NCI-H82 (cell line): ENCODE measurements at places on chromosomes 1 and 21.

DNA sequence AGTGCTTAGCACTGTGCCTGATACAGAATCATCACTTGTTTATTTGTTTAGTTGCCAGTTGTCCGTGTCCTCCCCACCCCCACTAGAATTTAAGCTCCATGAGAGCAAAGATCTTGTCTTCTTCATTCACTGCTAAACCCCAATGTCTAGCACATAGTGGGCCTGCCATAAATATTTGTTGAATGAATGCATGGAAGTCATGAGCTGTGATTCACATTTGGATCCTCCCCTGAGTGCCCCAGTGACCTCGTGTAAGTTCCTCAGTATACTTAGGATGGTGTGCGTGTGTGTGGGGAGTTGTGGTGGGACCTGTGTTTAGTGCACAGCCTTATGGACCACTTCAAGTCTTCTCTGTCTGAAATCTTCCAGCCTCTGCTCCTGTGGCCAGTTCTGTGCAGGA is 23.1 kb downstream of the IER5 start:
- DNase-seq, result no peak

GRCh38 chr1:46687093-46687659 is 15.5 kb downstream of the TEX38 start:
- DNase-seq, result no peak

DNA sequence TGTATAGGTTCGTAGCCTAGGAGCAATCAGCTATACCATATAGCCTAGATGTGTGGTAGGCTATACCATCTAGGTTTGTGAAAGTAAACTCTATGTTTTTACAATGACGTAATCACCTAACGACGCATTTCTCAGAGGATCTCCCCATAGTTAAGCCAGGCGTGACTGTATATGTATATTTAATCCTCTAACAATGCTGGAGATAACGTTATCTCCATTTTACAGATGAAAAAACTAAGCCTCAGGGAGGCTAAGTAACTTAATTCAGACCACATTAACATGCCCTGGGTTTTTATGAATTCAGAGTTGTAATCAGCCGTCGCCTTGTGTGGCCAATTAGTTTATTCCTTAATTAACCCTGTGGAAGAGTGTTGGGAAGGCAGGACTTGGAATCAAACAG is 107.7 kb upstream of the PLXNA2 start:
- DNase-seq, result no peak

GRCh38 chr1:170663404-170664092 is 383 bp upstream of the PRRX1 start:
- DNase-seq, result peak; percentile 47

- no peak for DNase-seq
These were observed 5.9 kb upstream of the KRTAP10-4 start for GRCh38 chr21:44567481-44568171.

DNA sequence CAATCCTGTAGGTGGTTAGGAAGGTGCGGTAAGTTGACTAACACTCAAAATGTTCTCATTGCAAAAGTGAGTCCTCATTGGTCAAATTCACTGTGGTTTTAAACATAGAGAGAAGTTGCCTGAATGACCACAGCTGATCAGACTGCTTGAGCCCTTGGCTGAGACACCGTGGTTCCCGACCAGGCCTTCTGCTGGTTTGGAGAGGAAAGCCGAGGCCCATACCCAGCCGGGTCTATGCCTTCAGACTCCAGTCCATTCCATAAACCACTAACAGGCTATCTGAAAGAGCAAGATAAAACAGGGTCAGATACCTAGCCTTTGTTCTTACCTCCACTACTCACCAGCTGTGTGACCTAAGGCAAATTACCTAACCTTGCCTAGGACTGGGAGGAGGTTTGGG is 133.9 kb downstream of the LMX1A start:
- no peak for DNase-seq

GRCh38 chr1:238331557-238331956 is 440.8 kb upstream of the ZP4 start:
- DNase-seq, result no peak

- no peak for DNase-seq
These were observed 64.1 kb downstream of the DNTTIP2 start for GRCh38 chr1:93814795-93815340.

GRCh38 chr1:221573756-221574155 is 168.1 kb downstream of the DUSP10 start:
- peak; percentile 31 for DNase-seq

- peak; percentile 94 for DNase-seq
These were observed 6.3 kb downstream of the KIF21B start for GRCh38 chr1:201016943-201017827.

DNA sequence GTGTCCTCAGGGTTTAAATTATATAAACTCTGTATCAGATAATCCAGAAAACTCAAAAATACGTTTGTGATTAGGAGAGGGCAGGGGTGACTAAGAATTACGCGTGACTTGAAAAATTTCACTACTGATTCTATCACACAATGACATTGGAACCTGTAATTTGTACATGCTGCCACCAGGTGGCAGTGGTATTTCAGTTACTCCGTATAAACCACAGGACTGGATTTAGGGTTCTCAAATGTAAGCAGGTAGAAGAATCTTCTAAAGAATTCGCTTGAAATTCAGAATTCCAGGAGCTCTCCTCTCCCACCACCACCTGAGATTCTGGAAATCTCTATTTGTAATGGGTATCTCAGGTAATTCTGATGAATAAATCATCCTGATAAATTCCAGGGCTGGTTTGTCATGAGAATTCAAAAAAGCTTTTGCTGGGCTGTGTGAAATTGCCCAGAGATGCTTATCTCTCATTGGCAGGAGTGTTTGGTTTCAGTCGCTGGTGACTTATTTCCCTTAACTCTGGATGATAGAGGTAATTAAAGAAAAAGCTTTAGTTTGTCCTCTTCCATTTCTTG is 1.7 kb upstream of the KRTAP7-1 start:
- DNase-seq, result peak; percentile 70

DNA sequence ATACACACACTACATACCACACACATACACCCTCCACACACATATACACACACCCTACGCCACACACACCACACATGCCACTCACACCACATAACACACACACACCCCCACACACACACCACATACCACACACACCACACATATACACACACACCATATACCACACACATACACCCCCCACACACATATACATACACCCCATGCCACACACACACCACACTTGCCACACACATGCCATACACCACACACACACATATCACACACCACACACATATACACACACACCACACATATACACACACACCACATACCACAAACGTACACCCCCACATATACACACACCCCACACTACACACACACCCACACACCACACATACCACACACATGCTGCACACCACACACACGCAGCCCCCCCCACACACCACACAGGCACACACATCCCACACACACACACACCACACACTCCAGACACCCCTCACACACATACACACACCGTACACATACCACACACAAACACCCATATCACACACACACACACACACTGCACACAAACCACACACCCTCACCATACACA is 76.7 kb upstream of the TMPRSS2 start:
- DNase-seq, result no peak

DNA sequence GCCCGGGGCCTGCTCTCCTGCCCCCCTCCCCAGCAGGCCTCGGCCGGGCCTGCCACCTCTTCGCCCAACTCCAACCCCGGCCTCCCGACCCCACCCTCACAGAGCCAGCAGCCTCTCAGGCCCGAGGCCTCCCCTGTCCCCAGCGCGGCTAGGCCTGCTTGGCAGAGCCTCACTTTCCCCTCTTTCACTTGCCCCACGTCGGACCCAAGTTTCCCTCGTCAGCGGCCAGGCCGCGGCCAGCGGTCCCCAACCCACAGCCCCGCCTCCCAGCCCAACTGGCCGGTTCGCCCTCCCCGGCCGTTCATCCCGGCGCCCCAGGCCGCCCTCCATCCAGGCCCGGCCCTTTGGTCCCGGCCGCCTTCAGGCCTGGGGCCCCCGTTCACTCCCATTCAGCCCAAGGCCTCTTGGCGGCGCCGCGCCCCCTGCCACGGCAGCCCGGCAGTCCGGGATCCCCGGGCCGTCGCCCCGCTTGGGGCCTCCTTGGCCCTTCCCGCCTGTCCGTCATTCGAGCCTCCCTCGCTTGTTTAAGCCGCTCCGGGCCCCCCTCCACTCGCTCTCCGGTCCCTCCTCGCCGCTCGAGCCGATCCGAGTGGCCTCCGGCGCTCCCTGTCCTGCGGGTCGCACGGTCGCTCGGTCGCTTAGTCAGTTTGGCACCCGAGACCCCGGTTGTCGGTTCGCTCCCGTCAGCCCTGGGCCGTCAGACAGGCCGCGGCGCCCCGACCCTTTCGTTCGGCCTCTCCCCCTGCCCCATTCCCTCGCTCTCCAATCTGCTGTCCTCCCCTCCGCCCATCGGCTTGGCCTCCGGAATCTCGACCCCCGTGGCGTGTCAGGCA is 1.4 kb downstream of the LRRC41 start:
- DNase-seq, result peak; percentile 74

- peak; percentile 12 for DNase-seq
These were observed 18.2 kb downstream of the MRPS6 start for GRCh38 chr21:34091607-34092006.

DNA sequence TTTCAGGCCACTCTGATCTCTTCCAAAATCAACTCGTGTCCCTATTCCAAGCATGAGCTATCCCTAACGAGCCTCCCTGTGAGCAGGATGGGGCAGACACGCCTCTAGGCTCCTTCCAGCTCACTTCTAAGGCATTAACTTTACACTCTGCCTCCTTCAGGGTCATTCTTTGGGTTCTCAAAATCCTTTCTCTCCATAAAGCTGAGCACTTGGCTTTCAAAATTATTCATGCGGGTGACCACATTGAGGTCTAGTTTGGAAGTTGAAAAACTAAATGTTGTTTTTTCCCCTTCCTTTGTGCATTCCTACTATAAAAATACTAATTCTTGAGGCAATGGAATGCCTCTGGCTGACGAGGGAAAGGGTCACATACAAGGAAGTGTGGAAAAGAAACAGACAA is 33.5 kb upstream of the BMP8B start:
- no peak for DNase-seq
